Fibroblast of skin of abdomen (primary cell): ENCODE measurements at places on chromosomes 4 and X.
A peak's percentile ranks its signal among the peaks of the same experiment; 100 is the strongest.

DNA sequence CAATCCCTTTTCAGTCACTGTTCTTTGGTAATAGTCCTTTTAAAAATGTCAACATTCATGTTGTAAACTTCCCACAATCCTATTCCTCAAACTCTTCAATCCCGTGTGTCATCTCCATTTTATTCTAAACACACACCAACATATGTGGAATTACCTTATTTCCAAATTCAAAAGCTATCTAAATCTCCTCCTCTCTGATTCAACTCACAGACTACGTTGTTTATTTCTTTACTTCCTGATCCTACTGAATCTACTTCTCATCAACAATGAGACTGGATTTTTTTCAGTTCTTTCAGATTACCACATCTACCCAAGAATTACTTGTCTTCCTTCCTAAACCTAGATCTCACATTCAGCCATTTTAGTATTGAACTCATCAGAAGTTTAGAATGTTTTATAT, 188.2 kb downstream of the GABRB1 start:
- DNase-seq: no peak

- DNase-seq: peak; percentile 9
Measured at GRCh38 chrX:111100191-111100590, 4.2 kb downstream of the PAK3 start.

GRCh38 chr4:102324730-102325129, 20.6 kb downstream of the SLC39A8 start:
- no peak for DNase-seq

DNA sequence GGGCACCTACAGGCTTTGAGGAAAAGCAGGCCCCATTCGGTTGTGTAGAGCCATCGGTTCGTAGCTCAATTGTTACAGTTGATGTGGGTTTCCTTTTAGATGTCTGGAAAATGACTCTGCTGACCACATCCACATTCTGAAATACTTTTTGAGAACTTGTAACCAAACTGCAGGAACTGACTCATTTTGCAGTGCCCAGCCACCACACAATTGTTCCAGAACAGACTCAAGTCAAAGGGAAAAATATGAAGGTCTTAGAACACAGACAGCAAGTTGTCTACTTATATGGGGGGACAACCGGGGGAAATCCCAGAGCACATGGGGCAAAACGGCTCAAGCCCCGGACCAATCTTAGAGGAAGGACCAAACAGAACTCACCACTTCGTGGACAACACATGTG, 557.6 kb upstream of the DIPK2B start:
- peak; percentile 91 for DNase-seq

GRCh38 chr4:8251110-8251883, 18.3 kb upstream of the HTRA3 start:
- DNase-seq: no peak

- no peak for DNase-seq
Measured at GRCh38 chrX:21691512-21692018, 33.4 kb upstream of the KLHL34 start.

GRCh38 chr4:100188829-100189228, 1.4 kb downstream of the DDIT4L start:
- no peak for DNase-seq

- DNase-seq: peak; percentile 48
Measured at GRCh38 chr4:118281611-118282442, 71.0 kb downstream of the PRSS12 start.

DNA sequence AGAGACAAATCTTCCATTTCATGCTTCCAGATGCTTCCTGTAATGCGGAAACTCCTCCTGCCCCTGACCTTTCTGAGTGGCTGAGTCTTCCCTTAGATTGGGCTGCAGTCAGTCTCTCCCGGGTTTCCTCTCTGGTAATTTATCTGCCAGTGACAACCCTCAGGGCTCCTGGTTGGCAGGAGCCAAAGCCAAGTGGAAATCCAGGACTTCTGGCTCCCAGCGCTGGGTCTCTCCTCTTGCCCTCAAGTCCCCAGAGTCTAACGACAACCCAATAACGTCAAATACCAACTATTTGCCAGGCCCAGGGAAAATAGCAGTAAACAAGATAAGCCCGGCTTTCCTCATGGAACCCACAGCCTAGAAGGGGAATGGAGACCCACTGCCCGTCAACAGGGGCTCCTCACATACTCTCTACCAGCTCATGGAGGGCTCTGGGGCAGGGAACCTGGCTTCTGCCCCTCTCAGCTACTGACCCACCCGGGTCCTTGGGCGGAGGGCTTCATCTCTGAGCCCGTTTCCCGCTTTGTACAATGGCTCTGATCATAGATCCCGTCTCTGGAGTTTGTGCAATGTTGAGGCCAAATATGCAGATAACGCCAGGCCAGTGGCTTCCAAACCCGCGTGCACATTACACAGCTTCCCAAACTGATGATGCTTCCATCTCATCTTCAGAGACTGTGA, 1.1 kb upstream of the TBC1D14 start:
- no peak for DNase-seq

DNA sequence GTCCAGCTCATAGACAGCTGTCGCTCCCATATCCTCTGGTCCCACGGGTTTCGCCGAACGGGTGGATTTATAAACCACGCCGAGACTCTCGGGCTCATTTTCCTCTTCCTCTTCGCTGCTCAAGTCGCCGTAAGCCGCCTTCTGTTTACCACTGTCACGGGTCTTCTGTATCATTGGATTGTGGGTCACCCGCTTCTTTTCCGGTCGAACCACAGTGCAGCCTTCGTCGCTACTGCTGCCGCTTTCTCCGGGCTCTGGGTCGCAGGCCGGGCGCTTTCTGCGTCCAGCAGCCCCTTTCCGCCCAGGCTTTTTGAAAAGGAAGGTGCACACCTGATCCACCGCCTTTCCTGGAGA, 311 bp downstream of the RNF113A start:
- no peak for DNase-seq

DNA sequence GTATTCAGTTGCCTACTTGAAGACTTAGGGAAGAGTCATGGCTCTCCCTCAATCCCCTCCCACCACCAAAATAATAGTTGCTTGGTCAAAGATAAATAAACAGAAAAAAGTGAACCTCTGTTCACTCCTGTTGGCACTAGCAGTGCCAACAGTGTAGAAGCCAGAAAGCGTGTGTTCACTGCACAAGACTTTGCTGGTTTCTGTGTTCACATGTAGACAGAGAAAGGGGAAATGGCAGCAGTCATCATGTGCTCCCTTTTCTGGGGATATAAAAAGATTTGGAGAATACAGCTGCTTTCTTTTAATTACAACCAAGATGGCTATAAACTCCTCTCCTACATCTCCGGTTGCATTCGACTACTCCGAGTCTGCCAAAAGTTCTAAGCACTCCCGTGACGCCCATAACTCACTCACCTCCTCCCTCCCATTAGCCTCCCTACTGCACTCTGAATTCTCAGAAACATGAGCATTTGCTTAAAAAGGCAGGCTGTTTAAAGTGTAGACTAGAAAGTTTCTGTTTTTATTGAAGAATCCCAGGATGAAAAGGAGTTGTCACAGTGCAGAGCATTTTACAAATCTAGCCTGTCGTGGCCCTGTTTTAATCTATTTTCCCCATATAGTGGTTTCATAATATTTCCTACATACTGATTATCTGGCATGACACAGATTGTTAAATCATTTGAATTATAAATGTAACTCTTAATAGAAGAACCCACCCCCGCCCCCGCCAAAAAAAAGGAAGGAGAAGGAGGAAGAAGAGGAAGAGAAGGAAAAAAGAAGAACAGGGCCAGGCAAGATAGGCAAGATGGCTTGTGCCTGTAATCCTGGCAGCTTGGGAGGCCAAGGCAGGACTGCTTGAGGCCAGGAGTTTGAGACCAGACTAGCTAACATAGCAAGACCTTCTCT, 16.7 kb downstream of the LGI2 start:
- DNase-seq: no peak

GRCh38 chr4:85459736-85460135, 15.2 kb upstream of the ARHGAP24 start:
- no peak for DNase-seq

GRCh38 chr4:151584101-151584500, 175.1 kb downstream of the FHIP1A start:
- no peak for DNase-seq

DNA sequence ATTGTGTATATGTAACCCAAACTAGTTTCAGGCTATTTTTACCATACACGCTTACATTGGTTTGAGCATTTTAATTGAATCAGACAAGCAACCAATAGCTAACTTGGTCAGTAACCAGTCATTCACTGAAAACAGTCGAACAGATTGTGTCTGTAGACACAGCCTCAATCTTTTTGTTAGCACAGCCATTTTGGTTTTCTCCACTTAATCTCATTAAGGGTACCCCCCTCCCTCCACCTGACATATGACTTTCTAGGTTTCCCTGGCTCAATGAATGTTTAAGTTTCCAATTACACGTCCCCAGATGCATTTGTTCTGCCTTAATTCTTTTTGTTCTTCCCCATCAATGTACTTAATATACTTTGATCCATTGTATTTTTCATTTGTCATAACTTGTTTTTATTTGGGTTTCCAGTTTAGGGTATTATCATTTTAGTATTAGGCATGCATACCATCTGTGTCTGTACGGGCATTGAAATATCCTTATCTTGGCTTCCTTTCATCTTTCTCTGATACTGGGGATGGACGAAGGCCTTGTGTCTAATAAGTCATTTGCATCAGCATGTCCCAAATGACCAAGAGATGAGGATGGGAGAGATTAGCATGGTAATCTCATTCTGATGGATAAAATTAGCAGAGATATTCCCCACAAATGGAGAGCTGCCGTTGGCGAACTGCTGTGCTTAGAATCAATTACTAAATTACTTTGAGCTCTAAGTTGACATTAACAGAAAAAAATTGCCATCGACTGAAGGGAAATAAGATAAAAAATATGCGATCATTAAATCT, 35.9 kb upstream of the PHOX2B start:
- DNase-seq: no peak

- DNase-seq: no peak
Measured at GRCh38 chr4:185309770-185310169, 86.0 kb downstream of the LRP2BP start.

DNA sequence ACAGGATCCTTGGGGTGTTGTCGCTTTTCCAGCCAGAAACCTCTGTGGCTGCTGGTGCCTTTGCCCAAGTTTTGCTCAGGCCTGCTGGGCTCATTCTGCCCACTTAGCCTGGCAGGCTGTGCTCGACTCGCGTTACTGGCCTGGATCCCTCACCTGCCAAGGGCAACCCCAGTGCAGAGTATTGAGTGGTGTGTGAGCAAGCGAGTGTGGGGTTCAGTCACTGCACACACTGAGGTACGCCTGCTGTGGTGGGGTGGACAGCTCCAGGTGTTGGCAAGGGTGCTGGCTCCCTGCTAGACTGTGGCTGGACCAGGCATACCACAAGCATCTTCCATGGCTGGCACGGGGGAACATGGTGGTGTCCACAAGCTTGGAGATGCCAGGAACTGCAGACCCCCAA, 22.6 kb downstream of the SPCS3 start:
- DNase-seq: no peak

GRCh38 chr4:77701121-77701520, 95.5 kb downstream of the CXCL13 start:
- DNase-seq: no peak

DNA sequence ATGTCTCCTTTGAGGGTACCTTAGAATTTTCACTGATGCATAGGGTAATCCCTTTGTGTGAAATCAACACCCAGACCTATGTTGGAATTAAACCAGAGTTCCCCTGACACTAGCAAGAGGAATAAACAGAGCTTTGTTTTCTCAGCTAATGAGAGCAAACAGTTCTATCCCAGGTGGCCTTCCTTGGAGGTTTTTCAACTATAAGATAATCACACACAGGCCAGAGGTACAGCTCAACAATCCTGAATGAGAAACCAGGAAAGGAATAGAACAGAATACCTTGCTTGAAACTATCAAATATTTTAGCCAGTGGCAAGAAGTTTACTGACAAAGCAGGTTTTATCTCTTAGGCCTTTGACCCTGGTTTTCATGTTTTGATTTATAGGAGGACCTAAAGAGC, 100.2 kb downstream of the OTC start:
- no peak for DNase-seq

DNA sequence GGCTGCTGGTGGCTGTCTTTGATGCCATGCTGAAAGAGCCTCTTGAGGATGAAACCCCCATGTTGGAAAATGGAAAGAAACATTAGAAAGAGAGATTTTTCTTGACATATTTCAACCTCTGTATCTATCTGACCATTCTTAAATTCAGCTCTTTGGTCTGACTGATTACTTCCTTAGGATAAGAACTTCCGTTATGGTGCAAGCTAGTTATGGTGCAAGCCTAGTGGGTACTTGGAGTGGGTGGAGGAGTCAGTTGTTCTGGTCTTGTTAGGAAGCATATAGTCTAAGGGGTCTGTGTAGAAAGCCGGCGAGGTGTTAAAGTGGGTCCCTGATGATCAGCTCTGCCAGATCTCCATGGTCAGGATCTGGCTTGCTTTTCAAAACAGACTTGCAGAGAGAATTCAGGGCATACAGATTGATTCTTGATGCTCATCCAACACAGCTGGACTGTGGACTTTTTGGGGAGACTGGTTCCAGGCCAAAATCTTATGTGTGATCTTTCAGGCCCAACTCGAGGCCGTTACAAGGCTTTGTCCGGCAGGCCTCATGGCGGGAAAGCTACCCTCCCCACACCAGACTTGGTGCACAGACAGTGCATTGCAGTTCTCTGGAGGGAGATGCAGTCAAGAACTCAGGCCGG, 82.8 kb upstream of the BOD1L1 start:
- DNase-seq: no peak

- peak; percentile 58 for DNase-seq
Measured at GRCh38 chr4:101020956-101021355, 326.4 kb downstream of the PPP3CA start.

DNA sequence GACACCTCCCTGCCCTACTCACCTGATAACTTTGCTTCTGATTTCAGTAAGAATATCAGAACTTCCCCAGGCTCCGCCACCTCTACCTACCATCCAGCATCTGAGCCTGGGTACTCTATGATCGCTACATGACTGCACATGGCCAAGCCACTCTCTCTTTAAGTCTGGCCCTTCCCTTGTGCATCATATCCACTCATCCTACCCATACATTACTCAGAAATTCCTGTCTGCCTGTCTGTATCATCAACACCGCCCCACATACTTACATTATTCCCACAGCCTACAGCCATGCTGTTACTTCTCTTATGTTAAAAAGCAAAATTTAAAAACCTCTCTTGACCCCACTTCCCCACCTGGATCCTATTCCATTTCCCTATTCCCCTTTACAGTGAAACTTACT, 84.7 kb downstream of the SCD5 start:
- DNase-seq: peak; percentile 29

DNA sequence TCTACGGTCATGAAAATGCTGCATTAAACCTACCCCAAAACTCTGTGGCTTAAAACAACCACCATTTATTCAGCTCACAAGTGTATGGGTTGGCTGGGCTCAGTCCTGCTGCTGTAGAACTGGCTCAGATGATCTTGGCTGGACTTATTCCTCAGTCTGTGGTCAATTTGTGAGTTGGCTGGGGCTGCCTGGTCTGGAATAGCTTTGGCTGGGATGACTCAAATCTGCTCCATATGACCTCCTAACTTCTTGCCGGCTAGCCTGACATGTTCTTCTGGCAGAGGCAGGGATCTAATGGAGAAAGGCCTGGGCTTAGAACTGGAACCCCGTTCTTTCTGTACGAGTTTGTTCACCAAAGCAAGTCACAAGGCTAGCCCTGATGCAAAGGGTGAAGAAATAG, 71.7 kb downstream of the CFAP299 start:
- DNase-seq: peak; percentile 41

- no peak for DNase-seq
Measured at GRCh38 chrX:77820091-77820727, 34.2 kb upstream of the ATRX start.

- DNase-seq: peak; percentile 6
Measured at GRCh38 chrX:96770315-96770714, 85.7 kb downstream of the DIAPH2 start.
